ENCODE measurements at places on chromosomes 6 and 20. TPM values are rescaled to one million over a fixed set of nuclear protein-coding genes. Genes with fewer than 3 reads are reported as not detected.

DNA sequence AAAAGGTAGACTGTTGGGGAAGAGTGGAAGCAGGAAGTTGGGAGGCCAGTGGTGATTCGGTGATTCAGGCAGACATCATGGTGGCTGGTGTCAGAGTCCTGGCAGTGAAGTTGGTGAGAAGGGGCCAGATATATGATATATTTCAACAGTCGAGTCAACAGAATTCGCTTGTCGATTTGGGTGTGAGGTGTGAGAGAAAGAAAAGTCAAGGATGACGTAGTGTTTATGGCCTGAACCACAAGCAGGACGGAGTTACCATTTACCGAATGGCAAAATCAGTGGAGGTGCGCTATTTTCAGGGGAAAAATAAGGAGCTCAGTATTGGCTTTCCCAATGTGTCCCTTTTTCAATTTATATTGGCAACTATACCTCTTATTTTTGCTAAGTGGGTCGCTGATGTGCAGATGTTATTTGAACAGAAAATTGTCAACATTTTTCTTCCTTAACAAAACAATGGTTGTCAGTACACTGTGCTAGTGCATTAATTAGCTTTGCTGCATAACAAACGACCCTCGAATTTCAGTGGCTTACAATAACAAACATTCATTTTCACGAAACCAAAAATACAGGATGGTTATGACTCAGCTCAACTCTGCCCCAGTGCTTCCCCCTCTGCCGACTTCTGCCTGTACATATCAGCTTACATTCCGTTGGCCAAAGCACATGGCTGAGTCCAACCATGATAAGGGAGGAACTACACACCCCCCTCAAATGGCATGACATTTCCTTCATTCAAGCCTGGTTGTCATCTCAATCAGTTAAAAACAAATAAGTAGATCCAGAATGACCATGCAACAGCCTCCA, 255.0 kb upstream of the ZFP64 start:
- no peak for DNase-seq
- H3K27ac ChIP-seq: no peak overlapping the region
- no peaks in the 10 kb centered on the region for H3K4me1 ChIP-seq
- no peak overlapping the region for H3K4me3 ChIP-seq
- no peaks in the 10 kb centered on the region for H3K36me3 ChIP-seq

DNA sequence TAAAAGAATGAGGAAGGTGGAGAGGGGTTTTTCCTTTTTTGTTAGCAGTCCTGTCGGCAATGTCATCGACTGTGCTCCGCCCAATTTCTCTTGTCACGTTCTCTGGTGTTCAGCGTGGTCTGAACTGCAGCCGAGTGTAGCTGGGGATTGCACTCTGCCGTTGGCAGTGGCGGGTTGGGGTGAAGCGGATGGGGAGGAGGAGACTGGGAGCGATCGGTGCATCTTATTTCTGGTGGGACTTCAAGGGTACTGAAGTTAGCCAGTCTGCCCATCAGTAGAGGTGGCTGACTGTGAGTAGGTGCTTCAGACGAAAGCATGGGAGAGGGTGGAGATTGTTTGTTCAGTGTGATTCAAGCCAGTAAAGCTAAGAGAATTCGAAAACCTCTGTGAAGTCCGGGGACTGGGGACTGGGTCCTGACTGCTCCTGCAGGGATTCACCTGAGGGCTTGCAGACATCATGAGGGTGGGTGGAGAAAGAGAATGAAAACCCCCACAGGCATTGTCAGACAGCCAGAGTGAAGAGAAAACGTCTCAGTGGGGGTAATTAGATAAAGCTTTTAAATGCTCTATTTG, 5.1 kb downstream of the RREB1 start:
- no peak overlapping the region for H3K4me3 ChIP-seq
- no peaks in the 10 kb centered on the region for H3K36me3 ChIP-seq
- H3K27ac ChIP-seq: peak overlapping the region; percentile 30
- H3K4me1 ChIP-seq: peaks cover 29% of the 10 kb centered on the region
- DNase-seq: peak; percentile 65

- no peaks in the 10 kb centered on the region for H3K36me3 ChIP-seq
- no peaks in the 10 kb centered on the region for H3K4me1 ChIP-seq
- no peak for DNase-seq
- no peaks in the 10 kb centered on the region for H3K27me3 ChIP-seq
- no peak overlapping the region for H3K27ac ChIP-seq
- no peak overlapping the region for H3K4me3 ChIP-seq
Measured at GRCh38 chr6:45001663-45002062, 326.5 kb upstream of the RUNX2 start.

Gene ADGB
- not detected for total RNA-seq

Gene C20orf144
- under 0.01 TPM for total RNA-seq

Gene CTCFL
- total RNA-seq: not detected

Gene PKIB
- total RNA-seq: 3.5 TPM

All from osteoblast (primary cell).